ENCODE measurements at places on chromosomes 2 and 18.
A peak's percentile ranks its signal among the peaks of the same experiment; 100 is the strongest.

GRCh38 chr18:63145851-63146555 lies 173.6 kb downstream of the BCL2 start:
- DNase-seq = no peak

DNA sequence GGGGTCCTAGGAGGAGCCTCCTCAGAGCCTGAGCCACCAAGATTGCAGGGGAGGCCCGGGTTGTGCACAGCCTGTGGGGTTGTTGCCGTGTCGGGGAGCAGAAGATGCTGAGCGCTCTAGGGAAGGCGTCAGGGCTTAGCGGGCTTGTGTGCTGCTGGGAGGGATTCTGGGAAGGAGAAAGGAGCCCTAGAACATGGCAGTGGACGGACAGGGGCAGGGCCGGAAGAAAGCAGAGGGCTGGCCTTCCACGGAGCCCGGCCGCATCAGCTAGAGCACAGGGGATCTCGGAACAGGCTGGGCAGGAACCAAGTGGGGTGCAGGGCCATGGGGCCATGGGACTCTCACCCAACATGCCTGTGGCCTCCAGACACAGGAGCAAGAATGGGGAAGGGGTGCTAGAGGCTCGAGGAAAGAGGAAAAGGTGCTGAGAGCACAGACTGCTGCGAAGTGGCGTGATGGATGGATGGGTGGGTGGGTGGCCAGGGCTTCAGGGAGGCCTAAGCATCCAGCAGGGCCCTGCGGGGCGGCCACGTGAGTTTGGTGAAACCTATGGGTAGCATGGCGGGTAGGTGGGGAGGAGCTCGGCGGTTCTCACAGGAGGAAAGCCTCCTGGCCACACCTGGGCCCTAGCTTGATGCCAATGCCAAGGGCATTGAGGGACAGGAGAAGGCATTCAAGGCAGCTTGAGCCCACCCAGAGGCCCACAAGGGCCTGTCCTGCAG lies 35.8 kb downstream of the MTERF4 start:
- DNase-seq = no peak

DNA sequence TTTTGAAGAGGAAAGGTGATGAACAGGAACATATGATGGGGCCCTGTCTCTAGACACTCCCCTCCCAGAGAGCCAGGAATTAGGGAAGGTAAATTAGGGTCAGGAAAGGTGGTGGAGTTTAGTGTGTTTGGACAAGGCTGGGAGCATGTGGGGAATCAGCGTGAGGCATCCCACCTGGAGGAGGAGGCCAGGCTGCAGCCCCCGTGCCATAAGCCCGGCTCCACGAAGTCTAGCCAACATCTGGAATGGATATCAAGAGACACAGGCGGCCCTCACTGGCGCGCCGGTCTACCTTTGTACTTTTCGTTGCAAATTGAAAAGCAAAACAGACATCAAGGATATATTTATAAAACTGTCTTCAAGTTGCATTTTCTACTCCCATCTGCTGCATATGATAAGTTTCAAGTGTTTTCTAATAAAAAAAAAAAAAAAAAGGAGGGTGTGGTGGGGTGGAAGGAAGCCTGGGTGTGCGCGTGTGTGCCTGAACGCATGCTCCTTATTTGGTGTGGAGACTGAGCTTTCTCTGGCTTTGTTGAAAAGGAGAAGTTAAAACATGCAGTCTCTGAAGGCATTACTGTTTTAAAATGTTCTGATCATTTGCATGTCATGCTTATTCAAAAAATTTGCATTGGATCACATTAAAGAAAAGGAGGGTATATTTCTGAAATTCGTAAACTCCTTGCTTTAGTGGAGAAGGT lies 546.7 kb upstream of the ID2 start:
- no peak for DNase-seq

- DNase-seq = no peak
Observed at GRCh38 chr2:118983915-118984314, 41.9 kb downstream of the MARCO start.

GRCh38 chr2:101011152-101011551 lies 9.1 kb downstream of the RPL31 start:
- no peak for DNase-seq

GRCh38 chr18:4084382-4084900 lies 370.7 kb downstream of the DLGAP1 start:
- no peak for DNase-seq

GRCh38 chr2:113973810-113974209 lies 83.9 kb downstream of the ACTR3 start:
- no peak for DNase-seq

DNA sequence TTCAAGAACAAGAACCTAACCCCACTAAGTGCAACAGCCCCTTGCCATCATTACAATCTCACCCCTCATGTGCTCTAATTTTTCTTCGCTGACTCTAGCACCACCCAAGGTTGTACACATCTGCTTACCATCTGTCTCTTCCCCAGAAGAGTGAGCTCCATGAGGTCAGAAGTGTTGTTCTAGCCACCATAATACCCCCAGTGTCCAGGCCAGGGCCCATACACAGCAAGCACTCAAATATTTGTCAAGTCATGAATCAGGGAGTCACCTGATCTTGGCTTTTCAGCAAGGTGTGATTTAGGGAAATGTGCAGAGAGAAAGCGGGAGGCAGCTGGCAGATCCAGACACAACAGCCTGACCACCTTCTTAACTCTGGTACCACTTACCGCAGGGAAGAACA lies 5.7 kb downstream of the ERCC3 start:
- DNase-seq = no peak

- no peak for DNase-seq
Observed at GRCh38 chr2:27966466-27966865, 75.9 kb downstream of the BABAM2 start.

DNA sequence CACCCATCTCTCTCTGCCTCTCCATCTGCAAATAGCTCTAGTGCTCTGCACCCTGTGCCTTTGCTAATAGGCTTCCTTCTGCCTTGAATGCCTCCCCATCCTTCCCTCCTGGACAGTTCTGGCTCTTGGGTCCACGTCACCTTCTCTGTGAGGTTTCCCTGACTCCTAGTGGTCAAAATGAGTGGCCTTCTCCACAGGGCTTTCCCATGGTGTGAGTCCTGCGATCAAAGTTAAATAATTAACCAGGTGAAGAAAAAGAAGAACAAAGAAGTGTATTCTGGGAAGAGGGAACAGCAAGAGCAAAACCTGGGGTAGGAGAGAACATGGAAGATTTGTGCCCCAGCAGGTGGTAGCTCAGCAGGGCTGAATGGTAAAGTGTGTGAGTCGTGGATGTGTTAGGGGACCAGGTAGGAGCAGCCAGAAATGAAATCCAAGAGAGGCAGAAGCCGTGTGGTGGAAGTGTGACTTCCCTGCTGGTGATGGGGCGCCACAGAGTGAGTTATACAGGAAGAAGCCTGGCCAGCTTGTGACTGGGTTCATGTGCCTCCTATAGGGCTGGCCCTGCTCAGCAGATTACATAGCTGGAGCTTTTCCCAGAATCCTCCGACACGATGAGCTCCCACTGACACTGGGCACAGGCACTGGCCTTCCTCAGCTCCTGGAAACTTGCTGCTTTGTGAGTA lies 93.8 kb upstream of the LDAH start:
- DNase-seq = no peak

- DNase-seq = no peak
Observed at GRCh38 chr2:240291337-240292034, 144.0 kb upstream of the GPC1 start.

- no peak for DNase-seq
Observed at GRCh38 chr2:16626497-16626896, 39.1 kb downstream of the CYRIA start.

DNA sequence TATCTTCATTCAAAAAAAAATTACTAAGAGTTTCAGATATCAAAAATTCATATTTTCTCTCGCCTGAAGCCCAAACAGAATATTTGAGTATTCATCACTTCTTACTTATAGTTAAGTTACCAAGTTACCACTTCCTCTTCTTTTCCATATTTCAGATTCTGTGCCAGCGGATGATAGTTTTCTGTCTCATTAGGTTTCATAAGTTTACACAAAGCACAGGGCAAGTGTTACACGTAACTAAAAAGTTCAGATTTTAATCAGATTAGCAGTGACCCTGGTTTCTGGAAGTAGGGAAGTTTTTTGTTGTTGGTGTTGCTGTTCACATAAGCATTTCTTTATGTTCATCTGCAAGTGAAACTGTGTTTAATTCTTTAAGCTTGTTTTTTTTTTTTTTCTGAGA lies 10.2 kb downstream of the AFTPH start:
- no peak for DNase-seq

- DNase-seq = no peak
Observed at GRCh38 chr2:176134035-176134434, 4.5 kb downstream of the HOXD8 start.

GRCh38 chr2:28342081-28342967 lies 50.3 kb upstream of the FOSL2 start:
- peak; percentile 35 for DNase-seq

DNA sequence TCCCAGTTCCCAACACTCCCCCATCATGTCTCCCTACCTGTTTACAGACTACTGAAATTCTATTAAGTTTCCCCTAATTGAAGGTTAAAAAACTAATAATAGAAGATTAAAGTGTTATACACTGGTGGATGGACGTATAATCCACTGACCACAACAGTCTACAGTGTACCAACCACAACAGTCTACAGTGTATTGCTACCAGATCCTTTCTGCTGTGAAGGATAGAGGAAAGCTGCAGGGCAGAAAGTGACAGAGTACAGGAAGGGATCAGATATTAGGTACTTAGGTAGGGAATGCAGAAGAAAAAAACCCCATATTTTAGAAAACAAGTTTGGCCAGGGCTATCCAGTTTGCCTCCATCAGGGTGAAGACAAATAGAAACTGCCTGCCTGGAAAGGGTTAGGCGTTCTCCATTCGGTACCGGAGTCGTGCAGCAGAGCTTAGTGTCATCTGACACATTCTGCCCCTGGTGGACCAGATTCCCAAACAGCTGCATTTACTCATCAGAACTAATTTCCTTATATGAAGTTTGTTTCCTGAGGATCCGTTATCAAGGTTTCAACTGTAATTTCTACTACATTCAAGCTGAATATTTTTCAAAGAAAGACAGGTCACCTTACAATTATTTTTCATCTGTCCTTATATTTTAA lies 49.9 kb downstream of the KLF7 start:
- DNase-seq = no peak

GRCh38 chr2:160278101-160278878 lies 78.2 kb upstream of the ITGB6 start:
- no peak for DNase-seq

DNA sequence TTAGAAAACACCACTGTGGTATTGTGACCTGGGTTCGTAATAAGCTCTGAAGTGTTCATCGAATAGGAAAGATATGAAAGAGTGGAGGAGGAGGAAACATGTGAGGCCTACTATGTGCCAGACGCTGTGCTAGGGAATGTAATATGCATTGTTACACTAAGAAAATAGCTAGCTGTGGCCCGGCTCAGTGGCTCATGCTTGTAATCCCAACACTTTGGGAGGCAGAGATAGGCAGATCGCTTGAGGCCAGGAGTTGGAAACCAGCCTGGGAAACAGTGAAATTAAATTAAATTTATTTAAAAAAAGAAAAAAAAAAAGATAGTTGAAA lies 49.2 kb upstream of the ZNF397 start:
- no peak for DNase-seq

DNA sequence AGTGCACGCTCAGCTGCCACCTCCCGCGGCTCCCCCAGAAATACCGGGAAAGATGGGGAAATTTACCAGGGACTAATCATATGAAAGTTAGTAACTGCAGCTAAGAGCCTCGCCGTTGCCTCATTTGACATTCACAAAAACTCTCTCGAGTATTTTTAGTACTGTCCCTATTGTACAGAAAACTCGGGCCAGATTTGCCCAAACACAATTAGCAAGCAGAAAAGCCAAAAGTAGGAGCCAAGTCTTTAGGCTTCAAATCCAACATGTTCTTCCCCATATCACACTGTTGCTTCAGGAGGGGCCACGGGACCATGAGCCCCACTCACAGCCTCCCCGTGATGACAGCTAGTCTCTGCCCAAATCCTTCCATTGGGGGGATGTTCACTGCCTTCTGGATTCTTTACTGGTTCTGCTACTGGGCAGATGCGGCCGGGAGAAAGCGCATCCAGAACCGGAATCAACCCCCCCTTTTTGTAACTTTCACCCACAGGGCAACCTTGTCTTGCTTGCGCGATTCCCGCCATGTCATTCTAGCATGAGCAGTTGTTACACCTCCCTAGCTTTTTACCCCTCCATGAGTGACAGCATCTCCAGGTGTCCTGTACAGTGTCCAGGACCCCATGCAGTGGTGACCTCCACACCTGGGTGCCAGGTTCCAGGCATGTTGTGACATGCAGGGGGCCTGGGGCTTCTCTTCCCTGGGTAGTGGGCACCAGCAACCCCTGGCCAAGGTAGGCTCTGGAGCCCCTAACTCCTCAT lies 35.2 kb downstream of the CENPO start:
- no peak for DNase-seq

DNA sequence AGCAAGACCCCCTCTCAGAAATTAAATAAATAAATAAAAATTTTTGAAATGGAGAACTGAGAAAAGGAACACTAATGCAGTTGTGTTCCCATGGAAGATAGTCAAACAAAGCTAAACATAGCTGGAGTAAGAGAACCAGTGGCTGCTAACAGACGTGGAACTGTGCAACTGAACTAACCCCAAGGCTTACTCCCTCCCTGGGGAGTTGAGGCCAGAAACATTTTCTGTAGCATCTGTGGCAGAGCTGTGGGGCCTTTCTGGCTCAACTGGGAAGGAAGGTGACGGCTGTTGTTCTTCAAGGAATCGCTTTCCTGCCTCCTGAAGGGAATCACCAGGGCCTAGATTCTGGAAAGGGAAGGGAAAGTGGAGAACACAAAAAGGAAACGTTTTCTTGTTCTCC lies 53.9 kb upstream of the B3GNT2 start:
- DNase-seq = no peak

DNA sequence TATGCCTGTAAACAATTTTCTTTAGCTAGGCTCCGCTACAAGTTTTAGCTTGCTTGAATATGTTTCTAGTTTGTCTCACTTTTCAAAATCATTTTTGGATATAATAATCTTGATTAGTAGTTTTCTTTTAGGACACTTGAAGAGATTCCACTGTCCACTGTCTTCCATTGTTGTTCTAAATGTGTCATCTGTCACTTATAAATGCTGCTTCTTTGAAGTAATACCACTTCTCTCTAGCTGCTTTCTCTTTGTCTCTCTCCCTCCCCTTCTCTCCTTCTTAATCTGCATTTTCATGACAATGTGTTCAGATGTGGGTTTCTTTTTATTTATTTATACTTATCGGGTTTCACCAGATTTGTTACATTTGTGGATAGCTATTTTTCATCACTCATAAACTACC lies 73.7 kb upstream of the DPP10 start:
- peak; percentile 7 for DNase-seq

DNA sequence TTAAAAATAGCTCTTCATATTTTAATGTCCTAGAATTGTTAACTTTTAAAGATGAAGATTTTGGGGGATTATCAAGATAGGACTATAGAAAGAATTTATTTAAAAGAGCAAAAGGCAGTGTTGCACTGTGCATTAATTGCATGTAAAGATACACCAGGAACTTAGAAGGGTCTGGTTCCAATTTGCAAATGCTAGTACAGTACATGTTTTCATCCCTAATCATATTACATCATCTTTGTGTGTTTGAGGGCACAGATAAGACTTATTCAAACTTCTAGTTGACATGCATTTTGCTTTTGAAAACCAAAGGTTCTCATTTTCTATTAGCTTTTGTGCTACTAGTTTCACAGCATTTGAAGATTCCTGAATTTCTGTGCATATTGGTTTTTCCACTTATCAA lies 231.7 kb upstream of the LYPD1 start:
- no peak for DNase-seq
